Spinal cord (tissue), 10 donors: ENCODE measurements at places on chromosomes 5 and 9. TPM values are rescaled to one million over a fixed set of nuclear protein-coding genes. Genes with fewer than 3 reads are reported as not detected.
A peak's percentile ranks its signal among the peaks of the same experiment; 100 is the strongest.

GRCh38 chr5:92455011-92455410 is 1071.9 kb upstream of the ARRDC3 start:
- H3K4me3 ChIP-seq: no peak overlapping the region
- H3K36me3 ChIP-seq: no peaks in the 10 kb centered on the region
- no peaks in the 10 kb centered on the region for H3K4me1 ChIP-seq
- no peak for DNase-seq

DNA sequence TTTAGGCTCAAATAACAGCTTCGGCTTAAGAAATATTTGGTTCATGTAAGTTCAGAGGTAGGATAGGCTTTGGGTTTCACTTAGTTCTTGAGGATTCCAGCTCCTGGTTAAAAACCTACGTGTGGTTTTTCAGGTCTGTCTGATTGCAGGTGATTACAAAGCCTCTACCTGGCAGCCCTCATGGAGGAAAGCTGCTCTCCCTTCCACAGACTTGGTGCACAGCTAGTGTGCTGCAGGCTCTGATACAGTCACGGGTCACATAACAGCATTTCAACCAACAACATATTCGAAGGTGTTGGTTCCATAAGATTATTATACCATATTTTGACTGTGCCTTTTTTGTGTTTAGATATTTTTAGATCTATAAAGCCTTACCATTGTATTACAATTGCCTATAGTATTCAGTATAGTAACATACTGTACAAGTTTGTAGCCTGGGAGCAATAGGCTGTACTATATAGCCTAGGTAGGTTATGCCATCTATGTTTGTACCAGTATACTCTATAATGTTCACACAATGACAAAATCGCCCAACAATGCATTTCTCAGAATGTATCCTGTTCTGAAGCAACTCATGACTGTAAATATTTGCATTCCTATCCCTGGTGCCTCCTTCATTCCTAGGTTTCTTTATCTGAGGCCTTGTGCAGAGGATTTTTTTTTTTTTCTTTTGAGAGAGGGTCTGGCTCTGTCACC is 8.0 kb upstream of the DCP2 start:
- H3K27ac ChIP-seq: no peak overlapping the region
- no peak for DNase-seq
- H3K36me3 ChIP-seq: no peaks in the 10 kb centered on the region
- H3K4me1 ChIP-seq: no peaks in the 10 kb centered on the region

DNA sequence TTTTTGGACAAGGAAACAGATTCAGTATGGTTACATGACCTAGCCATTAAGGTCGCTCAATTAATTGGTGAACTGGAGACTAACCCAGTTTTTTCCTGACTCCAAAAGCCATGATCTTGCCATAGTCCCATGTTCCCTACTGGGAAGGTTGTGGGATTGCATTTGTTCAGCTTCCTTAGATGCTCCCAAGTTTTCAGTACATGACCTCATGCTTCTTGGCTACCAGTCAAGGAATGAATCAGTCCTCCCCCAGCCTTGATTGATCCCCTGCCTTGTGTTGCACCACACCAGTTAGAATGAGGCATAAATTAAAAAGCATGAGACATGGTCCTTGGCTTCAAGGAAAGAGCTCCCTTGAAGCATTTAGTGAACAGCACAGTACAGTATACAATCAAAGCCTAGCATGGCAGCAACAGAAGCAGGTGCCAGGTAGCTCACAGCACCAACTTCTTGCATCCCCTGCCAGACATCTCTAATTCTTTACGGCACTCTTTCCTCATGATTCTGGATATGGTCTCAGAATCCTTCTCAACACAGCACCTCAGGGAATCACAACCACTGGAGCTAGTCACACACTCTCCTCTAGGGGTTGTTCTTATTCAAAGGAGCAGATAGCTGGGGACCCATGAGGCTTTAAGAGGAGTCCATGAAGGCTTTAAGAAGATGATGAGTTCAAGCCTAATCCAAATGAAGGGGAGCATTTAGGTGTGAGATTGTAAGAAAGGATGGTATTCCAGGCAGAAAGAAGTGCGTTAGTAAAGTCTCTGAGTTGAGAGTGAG is 295.5 kb upstream of the CLINT1 start:
- no peak for DNase-seq
- no peak overlapping the region for H3K27ac ChIP-seq
- no peak overlapping the region for H3K4me3 ChIP-seq
- H3K27me3 ChIP-seq: no peaks in the 10 kb centered on the region
- H3K4me1 ChIP-seq: no peaks in the 10 kb centered on the region
- H3K36me3 ChIP-seq: no peaks in the 10 kb centered on the region

- H3K27ac ChIP-seq: no peak overlapping the region
- peaks cover 5% of the 10 kb centered on the region for H3K27me3 ChIP-seq
- peaks cover 24% of the 10 kb centered on the region for H3K4me1 ChIP-seq
- no peak for DNase-seq
- H3K4me3 ChIP-seq: no peak overlapping the region
- peaks cover 7% of the 10 kb centered on the region for H3K36me3 ChIP-seq
These were observed 3.0 kb upstream of the WNK2 start for GRCh38 chr9:93180938-93181337.

Gene PCDHA9
- total RNA-seq: 1.2 TPM

Gene IL4
- total RNA-seq: not detected

Gene MELK
- 12.6 TPM for total RNA-seq

Gene PCDHGA5
- 8.8 TPM for total RNA-seq

DNA sequence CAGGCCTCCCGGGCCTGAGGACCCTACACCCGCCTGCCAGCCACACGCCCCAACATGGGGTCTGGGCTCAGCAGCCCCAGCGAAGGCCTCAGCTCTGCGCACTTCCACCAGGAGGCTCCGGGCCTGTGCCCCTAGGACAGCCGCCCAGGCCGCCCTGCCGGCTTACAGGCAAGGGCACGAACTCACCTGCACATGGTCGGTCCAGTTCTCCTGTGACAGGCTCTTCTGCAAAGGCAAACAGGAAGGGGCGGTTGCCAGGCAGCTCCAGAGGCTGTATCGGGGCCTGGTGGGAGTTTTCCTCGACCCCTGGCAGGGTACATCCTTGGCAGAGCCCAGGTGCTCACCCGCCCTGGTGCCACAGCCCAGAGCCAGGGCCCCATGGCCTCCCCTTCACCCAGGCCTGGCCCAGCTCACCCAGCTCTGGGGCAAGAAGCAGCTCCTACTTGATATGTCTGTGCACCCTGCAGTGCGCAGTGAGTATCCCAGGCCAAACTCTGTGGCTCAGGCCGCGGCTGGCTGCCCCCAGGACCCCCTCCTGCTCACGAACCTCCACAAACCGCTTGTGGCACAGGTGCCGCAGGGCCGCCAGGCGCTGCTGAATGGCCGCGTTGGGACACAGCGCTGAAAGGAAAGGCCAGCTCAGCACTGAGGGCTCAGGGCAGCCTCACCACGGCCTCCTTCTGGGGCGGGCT is 52.2 kb upstream of the NRARP start:
- H3K27me3 ChIP-seq: no peaks in the 10 kb centered on the region
- H3K4me3 ChIP-seq: no peak overlapping the region
- DNase-seq: no peak
- peaks cover 5% of the 10 kb centered on the region for H3K4me1 ChIP-seq
- no peak overlapping the region for H3K27ac ChIP-seq

Gene SV2C
- total RNA-seq: 16.2 TPM

- H3K4me1 ChIP-seq: peaks cover 6% of the 10 kb centered on the region
- H3K27ac ChIP-seq: peak within 1 kb of the TSS; percentile 79
- peak within 1 kb of the TSS; percentile 87 for H3K4me3 ChIP-seq
- no peaks in the 10 kb centered on the region for H3K36me3 ChIP-seq
- no peaks in the 10 kb centered on the region for H3K27me3 ChIP-seq
These were observed at the start of gene TTC23L for GRCh38 chr5:34838785-34839714. Gene TTC23L (plus strand): TSS chr5:34839164. CDS start chr5:34840672, 1,508 bp downstream.

DNA sequence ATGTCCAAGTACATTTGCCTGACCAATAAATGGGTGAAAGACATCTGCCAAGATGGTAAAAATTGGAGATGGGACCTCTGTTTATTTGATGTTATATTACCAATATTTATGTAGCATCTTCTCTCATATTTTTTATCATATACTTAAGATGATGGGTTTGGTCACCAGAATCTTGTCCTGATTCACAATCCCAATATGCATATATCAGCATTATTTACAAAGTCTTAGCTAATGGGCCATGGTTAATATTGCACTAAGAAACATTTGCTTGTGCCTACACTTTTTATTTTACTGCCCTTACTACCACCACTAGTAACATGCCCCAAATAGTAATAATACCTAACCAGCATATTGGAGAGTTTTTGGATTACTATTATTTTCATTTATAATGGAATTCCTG is 116.7 kb downstream of the CHSY3 start:
- H3K4me1 ChIP-seq: no peaks in the 10 kb centered on the region
- no peak for DNase-seq
- H3K27ac ChIP-seq: no peak overlapping the region
- no peaks in the 10 kb centered on the region for H3K27me3 ChIP-seq
- H3K36me3 ChIP-seq: no peaks in the 10 kb centered on the region
- H3K4me3 ChIP-seq: no peak overlapping the region

Gene CAVIN4
- 3.1 TPM for total RNA-seq

GRCh38 chr9:133476036-133476931 is 2.6 kb downstream of the SLC2A6 start:
- H3K4me1 ChIP-seq: peaks cover 42% of the 10 kb centered on the region
- H3K27me3 ChIP-seq: no peaks in the 10 kb centered on the region
- H3K36me3 ChIP-seq: peaks cover 60% of the 10 kb centered on the region
- no peak for DNase-seq

Gene PCDHA1
- total RNA-seq: 1.0 TPM

DNA sequence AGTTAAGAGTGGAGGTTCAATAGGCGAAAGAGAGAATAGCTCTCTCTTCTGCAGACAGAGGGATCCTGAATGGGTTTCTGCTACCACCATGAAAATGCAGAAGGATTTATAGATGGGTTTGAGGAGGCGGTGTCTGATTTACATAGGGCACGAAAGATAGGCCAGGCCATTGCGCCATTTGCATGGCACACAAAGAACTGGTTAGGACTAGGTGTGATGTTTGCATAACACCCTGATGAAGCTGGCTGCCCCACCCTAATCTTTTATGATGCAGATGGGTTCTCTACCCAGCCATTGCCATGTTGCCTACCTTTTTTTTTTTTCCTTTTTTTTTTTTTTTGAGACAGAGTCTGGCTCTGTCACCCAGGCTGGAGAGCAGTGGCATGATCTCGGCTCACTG is 51.4 kb upstream of the PDZD2 start:
- no peak overlapping the region for H3K4me3 ChIP-seq
- no peak for DNase-seq
- H3K27ac ChIP-seq: no peak overlapping the region
- no peaks in the 10 kb centered on the region for H3K4me1 ChIP-seq
- H3K36me3 ChIP-seq: no peaks in the 10 kb centered on the region

Gene MYOT
- 8.3 TPM for total RNA-seq

DNA sequence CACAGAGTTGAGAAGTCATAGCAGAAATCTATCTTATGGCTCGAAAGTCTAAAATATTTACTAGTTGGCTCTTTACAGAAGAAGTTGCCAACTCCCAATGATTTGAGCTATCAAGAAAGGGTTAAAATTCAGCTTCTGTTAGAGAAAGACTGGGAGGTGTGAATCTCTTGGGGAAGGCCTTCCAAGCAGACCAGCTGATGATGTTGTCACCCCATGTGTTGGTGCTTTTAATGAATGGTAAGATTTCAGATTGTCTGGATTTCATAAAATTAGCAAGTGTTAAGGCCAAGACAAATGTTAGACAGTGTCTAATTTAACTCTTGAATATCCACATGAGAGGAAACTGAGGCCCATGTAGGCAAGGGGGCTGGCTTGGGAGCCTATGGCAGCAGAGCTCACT is 63.9 kb downstream of the PPARGC1B start:
- H3K4me1 ChIP-seq: peaks cover 34% of the 10 kb centered on the region
- DNase-seq: no peak
- H3K36me3 ChIP-seq: no peaks in the 10 kb centered on the region
- no peak overlapping the region for H3K4me3 ChIP-seq
- H3K27ac ChIP-seq: peak overlapping the region; percentile 45

DNA sequence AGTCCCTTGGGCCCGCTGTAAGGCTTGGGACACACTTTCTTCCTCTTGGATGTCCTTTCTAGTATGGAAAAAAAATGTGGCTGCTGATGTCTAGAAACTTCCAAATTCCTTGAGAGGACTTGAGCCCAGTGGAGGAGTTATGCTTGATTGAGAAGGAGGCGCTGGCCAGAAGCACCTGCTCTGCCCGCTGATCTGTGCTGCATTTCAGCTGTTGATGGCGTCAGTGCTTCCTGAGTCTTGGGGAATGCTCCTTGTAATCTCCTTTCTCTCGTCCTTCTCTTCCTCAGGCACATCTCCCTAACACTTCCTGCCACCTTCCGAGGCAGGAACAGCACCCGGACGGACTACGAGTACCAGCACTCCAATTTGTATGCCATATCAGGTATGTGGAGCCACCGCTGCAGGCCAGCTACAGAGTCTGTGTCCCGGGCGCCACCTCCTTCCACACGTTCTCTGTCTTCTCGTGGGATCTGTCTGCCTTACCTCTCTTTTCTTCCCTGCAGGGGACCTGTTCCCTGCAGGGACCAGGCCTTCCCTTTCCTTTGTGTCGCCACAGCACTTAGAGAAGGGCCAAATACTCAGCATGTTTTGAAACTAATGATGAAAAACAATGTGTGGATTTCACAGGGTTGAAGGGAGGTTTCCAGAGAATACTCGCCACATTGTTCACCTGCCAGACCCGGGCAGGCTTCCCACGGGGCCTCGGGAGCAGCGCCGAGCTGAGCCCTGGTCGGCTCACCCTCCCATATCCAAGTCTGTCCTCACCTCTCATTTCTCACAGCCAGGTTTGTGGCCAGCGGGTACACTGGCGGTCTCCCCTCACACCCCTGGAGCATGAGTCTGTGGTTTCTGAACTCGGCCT is 95.2 kb downstream of the MVB12B start:
- H3K4me3 ChIP-seq: no peak overlapping the region
- H3K27ac ChIP-seq: peak overlapping the region; percentile 22
- peaks cover 33% of the 10 kb centered on the region for H3K4me1 ChIP-seq
- no peaks in the 10 kb centered on the region for H3K27me3 ChIP-seq
- H3K36me3 ChIP-seq: peaks cover 31% of the 10 kb centered on the region
- no peak for DNase-seq

- no peak overlapping the region for H3K27ac ChIP-seq
- H3K4me3 ChIP-seq: no peak overlapping the region
- no peaks in the 10 kb centered on the region for H3K27me3 ChIP-seq
- DNase-seq: no peak
- no peaks in the 10 kb centered on the region for H3K36me3 ChIP-seq
These were observed 188.1 kb downstream of the MELK start for GRCh38 chr9:36760667-36761420.

Gene C8G
- total RNA-seq: not detected
